ENCODE measurements at places on chromosomes 6 and 20.

- DNase-seq: no peak
Measured at GRCh38 chr6:2029952-2030351, 215.5 kb downstream of the GMDS start.

GRCh38 chr6:10081957-10082356, 332.9 kb downstream of the TFAP2A start:
- DNase-seq: no peak

DNA sequence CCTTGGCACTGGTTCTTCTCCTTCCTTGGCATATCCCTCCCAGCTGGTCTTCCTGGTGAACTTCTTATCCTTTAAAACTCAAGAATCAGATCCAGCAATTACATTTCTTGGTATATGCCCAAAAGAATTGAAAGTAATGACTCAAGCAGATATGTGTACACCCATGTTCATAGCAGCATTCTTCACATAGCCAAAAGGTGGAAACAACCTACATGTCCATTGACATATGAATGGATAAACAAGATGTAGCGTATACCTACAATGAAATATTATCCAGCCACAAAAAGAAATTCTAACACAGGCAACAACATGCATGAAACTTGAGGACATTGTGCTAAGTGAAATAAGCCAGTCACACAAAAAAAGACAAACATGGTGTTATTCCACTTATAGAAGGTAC, 103.7 kb upstream of the NT5E start:
- DNase-seq: no peak

- no peak for DNase-seq
Measured at GRCh38 chr6:79056226-79056625, 21.8 kb downstream of the PHIP start.

DNA sequence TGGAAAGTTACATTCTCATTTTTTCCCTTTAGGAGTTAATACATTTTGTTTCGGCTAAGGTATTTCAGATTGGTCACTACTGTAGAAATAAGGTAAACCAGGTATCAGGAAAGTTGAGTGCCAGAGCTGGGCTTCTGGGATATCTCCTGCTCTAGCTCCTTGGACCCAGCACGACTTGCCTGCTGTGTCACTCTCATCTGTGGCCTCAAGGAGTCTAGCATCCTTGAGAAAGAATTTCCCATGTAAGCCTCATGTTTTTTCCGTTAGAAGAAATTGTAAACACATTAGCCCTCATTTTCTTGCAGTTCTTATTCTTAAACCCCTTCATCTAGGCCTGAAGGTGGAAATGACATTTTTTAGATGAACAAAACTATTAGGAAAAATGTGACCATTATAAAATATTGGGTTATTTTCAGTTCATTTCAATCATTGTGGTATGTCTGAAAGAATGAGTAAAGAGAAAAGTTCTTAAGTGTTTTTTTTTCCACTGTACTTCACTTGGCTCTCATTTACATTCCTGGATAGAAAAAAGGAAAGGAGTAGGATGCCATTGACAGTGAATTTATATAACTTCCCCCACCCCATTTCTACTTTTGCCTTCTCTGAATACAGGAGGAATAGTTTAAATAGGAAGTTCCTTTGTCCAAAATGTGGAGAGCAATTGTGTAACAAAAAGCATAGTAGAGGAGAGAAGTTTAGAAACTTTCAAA, 46.7 kb downstream of the CD2AP start:
- no peak for DNase-seq

DNA sequence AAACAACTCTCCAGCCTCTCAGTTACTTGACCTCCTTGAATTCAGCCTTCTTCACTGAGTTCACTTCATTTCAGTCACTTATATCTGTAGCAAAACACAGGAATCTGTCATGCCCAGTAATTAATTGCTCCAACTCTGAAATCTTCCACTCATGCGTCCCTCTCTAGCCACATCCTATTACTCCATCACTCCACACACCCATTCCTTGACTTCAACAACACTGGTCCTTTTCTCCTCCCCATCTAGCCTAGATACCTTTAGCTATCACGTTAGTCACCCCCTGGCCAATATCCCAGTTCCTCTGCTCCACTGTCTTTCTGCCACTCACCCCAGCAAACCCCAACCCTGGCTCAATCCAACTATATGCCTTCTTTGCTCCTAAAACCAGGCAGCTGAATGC, 7.7 kb downstream of the ZHX3 start:
- no peak for DNase-seq

GRCh38 chr20:10453241-10453640, 18.1 kb downstream of the SLX4IP start:
- DNase-seq: peak; percentile 91

DNA sequence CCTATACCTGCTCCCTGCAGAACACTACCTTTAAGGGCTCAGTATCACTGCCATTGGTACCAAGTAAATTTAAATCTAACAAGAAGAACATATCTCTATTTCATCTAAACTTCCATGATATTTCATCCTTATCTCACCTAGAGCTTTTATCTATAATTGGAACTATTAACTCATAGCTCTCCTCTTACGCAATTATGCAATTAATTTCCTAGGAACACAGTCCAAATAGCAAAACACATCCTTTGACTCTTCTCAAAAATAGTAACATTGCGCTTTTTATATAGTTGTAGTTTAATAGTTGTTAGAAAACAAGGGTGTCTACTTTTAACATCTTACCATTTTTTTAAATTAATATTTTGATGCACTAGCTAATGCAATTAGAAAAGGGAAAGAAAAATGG, 986.8 kb upstream of the SLC35B3 start:
- no peak for DNase-seq

DNA sequence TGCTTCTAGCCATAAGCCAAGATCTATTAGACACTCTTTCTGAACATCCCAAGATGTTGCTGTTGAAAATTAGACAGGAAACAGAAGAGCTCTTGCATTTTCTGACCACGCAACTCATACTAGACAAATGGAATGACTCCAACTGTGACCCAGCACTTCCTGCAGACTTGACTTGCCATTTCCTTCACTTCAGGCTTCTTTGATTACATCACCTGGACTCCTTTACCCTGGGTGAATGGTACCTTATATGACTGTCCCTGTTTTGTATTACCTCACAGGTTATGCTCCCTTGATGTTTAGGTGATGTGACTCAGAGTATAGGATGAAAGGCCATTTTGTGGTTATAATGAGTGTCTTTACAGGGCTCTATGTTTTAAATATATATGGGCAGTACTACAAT, 236.1 kb downstream of the BMP2 start:
- peak; percentile 10 for DNase-seq

DNA sequence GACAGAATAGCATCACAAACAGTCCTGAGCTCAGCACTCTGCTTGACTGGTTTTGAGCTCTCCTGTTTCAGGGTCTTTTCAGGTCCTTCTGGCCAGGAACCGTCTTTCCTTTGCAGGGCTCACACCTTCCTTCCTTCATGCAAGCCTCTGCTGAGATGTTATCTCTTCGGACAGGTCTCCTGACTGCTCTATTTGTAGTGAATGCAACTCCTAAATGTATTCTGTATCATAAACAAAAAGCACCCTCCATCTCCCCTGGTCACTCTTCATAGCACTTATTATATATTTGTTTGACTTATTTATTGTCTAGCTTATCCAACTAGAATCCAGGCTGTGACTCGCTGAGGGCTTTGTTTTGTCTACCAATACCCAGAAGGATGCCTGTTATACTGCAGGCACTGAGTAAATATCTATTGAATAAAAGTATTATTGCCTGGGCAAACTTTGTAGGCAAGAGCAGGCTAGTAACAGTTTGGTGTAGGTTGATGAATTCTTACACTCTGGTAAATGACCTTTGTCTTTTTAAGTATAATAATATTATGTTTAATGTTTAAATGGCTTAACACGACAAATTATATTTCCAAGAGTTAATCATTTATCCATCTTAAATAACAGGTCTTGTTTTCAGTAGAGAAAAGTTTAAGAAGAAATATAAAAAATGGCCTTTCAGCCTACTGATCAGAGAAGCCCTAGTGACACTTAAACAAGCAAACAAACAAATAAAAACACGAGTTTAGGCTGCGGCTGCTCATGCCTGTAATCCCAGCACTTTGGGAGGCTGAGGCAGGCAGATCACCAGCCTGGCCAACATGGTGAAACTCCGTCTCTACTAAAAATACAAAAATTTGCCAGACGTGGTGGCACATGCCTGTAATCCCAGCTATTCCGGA, 199.7 kb downstream of the BCAS1 start:
- no peak for DNase-seq

- peak; percentile 64 for DNase-seq
Measured at GRCh38 chr6:3139090-3139903, 18.0 kb downstream of the TUBB2A start.

GRCh38 chr6:53322188-53323029, 26.3 kb downstream of the ELOVL5 start:
- DNase-seq: peak; percentile 46

DNA sequence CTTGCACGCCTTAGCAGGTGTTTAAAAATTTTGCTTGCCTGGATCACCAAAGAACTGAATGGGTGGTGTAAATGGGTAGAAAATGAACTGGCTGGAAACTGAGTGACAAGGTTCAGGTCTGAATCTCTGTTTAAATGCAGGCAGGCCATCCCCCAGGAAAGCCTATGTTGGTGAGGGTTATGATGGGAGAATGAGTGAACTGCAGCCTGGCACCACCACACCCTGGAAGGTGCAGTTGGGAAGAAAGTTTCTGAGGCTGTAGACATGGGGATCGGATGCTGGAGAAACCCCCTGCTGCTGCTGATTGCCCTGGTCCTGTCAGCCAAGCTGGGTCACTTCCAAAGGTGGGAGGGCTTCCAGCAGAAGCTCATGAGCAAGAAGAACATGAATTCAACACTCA, 519 bp downstream of the CSTL1 start:
- no peak for DNase-seq

Data from hematopoietic multipotent progenitor cell treated with erythropoietin and hydrocortisone succinate and interleukin-3 and kit ligand, for 4 days (in vitro differentiated cells).